ENCODE measurements at places on chromosomes 12 and 14. TPM values are rescaled to one million over a fixed set of nuclear protein-coding genes. Genes with fewer than 3 reads are reported as not detected.

DNA sequence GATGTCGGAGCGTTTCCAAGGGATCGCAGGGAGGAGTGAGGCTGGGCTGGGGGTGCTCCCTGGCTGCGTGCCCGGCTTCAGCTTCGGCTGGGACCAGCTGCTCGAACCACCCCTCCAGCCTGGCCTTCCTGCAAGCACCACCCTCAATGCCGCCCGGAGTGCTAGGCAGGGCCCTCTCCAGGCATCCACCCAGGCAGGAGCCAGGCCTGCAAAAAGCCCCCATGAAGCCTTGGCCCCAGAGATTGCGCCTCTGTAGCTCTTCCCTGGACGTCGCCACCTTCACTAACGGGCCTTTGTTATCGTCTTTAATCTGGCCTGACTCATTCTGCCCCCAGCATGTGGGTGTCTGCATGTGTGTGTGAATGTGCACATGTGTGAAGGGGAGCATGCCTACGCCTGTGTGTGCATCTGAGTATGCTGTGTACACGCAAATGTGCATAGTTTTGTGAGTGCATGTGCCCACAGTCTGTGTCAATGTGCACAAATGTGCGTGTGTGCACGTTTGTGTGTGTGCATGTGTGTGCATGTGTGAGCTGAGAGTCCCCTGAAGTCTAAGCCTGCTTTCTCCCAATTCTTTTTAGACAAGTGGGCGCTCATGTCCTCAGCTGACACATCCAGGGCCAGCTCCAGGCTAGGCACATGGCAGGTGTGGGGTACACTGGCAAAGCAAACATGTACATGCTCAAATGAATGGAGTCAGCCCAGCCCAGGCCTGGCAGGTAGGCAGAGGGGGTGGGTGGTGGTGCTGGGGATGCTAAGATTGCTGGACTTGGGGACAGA lies 195.4 kb upstream of the C14orf180 start:
- DNase-seq = no peak

Gene P2RX7
- 1.2 TPM for total RNA-seq

DNA sequence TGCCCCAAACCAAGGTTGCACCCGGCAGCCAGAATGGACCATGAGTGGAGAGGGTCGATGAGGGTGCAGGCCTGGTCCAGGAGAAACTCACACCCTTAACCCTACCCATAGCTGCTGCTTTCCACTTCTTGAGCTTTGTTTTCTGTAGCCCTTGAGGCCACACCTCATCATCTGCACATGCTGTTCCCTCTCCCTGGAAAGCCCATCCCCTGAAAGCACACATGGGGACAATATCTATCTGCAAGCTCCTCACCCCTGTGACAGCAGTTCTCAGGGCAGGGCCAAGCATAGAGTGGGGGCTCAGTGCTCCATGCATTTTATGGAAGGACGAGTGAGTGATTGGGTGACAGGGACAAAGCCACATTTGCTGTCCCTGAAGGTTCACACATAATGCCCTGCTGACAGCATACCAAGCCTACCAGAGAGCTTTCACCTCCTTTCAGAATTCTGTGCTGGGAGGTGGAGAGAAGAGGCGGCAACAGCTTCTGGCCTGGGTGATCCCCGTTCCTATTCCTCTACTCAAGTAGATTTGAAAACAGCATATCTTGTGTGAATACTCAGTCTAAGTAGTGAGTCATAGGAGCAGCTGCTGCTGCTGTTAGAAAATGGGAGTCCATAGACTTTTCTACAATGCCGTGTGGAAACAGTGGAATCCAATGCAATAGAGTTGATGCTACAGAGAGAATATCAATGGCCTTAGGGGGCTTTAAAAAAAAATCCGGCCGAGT lies 44.6 kb downstream of the SRGAP1 start:
- DNase-seq = peak; percentile 65

Gene SLC17A8
- not detected for total RNA-seq

- no peak for DNase-seq
Observed at GRCh38 chr12:91356405-91356804, 173.8 kb upstream of the DCN start.
